Thyroid gland (tissue), 4 donors: ENCODE measurements at places on chromosomes 11 and 22.

GRCh38 chr11:35605706-35606105 is 12.6 kb upstream of the FJX1 start:
- peak; percentile 2 for DNase-seq
- no peaks in the 10 kb centered on the region for H3K4me1 ChIP-seq
- H3K27me3 ChIP-seq = no peaks in the 10 kb centered on the region
- H3K4me3 ChIP-seq = no peak overlapping the region
- H3K27ac ChIP-seq = no peak overlapping the region

DNA sequence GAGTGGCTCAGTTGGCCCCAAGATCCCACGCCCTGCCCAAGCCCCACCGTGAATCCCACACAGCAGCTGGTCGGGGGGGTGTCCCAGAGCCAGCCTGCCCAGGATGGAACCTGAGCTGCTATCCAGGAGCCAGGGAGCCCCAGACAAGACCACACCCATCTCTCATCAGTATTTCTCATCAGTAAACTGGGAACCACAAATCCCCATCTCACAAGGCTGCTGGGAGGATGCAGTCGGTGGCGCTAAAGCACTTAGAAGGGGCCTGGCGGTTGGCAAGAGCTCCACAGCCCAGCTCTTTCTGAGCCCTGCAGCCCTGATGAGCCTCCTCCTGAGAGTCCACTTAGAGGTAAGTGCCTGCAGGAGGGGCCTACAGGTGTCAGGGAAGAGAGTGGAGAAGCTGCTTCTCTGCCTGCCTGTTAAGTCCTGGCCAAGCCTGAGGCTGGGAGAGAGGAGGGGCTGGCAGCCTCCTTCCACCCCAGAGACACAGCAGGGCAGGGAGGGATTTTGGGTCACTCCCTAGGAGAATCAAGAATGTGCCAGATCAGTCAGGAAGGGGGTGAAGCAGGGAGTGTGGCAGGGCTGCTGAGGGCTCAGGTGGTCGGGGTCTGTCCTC is 6.1 kb downstream of the FADS3 start:
- no peak overlapping the region for H3K27ac ChIP-seq
- no peaks in the 10 kb centered on the region for H3K27me3 ChIP-seq
- no peaks in the 10 kb centered on the region for H3K36me3 ChIP-seq

- no peak overlapping the region for H3K4me3 ChIP-seq
- H3K4me1 ChIP-seq = peaks cover 86% of the 10 kb centered on the region
- no peaks in the 10 kb centered on the region for H3K36me3 ChIP-seq
- H3K27me3 ChIP-seq = no peaks in the 10 kb centered on the region
- DNase-seq = peak; percentile 85
Measured at GRCh38 chr22:37749226-37749625, 52.4 kb downstream of the TRIOBP start.

DNA sequence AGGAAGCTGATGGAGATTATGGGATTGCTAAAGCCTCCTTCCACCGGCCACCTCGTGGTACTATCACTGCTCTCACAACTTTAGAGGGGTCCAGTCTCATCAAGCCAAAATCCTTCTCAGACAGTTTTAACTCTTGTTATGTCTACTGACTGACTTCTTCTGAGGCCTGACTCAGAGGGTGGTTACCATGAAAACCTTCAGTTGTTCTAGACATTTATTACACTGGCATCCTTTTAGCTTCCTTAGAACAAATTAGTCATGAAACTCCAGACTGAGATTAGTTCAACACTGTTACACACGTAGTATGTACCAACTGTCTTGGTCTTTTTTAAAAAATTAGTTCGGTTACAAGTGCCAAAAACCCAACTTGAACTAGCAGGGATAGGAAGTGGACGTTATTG is 7.5 kb downstream of the DIXDC1 start:
- H3K27me3 ChIP-seq = no peaks in the 10 kb centered on the region
- H3K36me3 ChIP-seq = no peaks in the 10 kb centered on the region
- peaks cover 23% of the 10 kb centered on the region for H3K4me1 ChIP-seq
- no peak for DNase-seq
- peak overlapping the region; percentile 91 for H3K27ac ChIP-seq

GRCh38 chr11:11604370-11604990 is 17.3 kb downstream of the GALNT18 start:
- no peak overlapping the region for H3K4me3 ChIP-seq
- H3K27ac ChIP-seq = no peak overlapping the region
- H3K36me3 ChIP-seq = no peaks in the 10 kb centered on the region
- peaks cover 16% of the 10 kb centered on the region for H3K4me1 ChIP-seq
- no peaks in the 10 kb centered on the region for H3K27me3 ChIP-seq
- no peak for DNase-seq

DNA sequence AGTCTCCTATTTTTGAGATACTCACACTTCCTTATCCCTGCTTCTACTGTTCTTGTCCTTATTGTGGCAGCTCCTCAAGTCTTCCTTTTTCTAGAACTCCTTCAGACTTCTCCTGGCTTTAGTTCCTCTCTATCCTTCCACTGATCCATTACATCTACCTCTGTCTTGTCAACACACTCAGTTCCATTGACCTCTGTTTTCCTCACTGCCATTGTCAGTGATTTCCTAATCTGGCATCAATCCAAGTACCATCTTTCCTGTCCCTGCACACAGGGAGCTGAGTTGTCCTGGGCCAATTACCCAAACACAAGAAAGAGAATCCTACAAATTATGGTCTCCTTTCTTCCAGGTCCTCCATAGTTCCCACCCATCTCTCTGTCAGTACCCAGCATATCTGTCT is 27.9 kb upstream of the RIC3 start:
- no peaks in the 10 kb centered on the region for H3K4me1 ChIP-seq
- no peak overlapping the region for H3K27ac ChIP-seq
- H3K36me3 ChIP-seq = no peaks in the 10 kb centered on the region
- H3K4me3 ChIP-seq = no peak overlapping the region
- H3K27me3 ChIP-seq = no peaks in the 10 kb centered on the region
- no peak for DNase-seq

GRCh38 chr22:32286290-32286840 is 31.2 kb upstream of the SLC5A4 start:
- H3K27ac ChIP-seq = no peak overlapping the region
- H3K4me3 ChIP-seq = no peak overlapping the region
- no peaks in the 10 kb centered on the region for H3K36me3 ChIP-seq
